ENCODE measurements at places on chromosomes 3 and 15. TPM values are rescaled to one million over a fixed set of nuclear protein-coding genes. Genes with fewer than 3 reads are reported as not detected.

The SLC6A1 gene
- total RNA-seq, result 23.7 TPM

The PRTG gene
- total RNA-seq, result 34.4 TPM

The MUC20 gene
- total RNA-seq, result 15.7 TPM

The AGBL1 gene
- total RNA-seq, result 3.7 TPM

The PRKCD gene
- 5.9 TPM for total RNA-seq

The SERPINI1 gene
- 23.4 TPM for total RNA-seq

The KCNMB2 gene
- total RNA-seq, result 7.8 TPM

The SCN11A gene
- total RNA-seq, result 1.4 TPM

The NTRK3 gene
- 14.6 TPM for total RNA-seq

The ROPN1 gene
- not detected for total RNA-seq

The IGF1R gene
- total RNA-seq, result 201 TPM

The ANKRD63 gene
- not detected for total RNA-seq

The CCDC39 gene
- 0.66 TPM for total RNA-seq

The TEX55 gene
- not detected for total RNA-seq

The VPS39 gene
- 80.4 TPM for total RNA-seq

The HDC gene
- total RNA-seq, result 3.8 TPM

The AAGAB gene
- 32.9 TPM for total RNA-seq

The GHSR gene
- not detected for total RNA-seq

The CDCP1 gene
- 2.2 TPM for total RNA-seq

The ARRDC4 gene
- total RNA-seq, result 14.1 TPM

The RCCD1 gene
- total RNA-seq, result 20.5 TPM

The NMNAT3 gene
- 21.2 TPM for total RNA-seq

The CEP63 gene
- total RNA-seq, result 43.2 TPM

The APBA2 gene
- 49.4 TPM for total RNA-seq

The IL17RE gene
- total RNA-seq, result 0.71 TPM

The ALPK3 gene
- 11.1 TPM for total RNA-seq

The ACKR2 gene
- total RNA-seq, result 1.1 TPM

The HHATL gene
- total RNA-seq, result 9.6 TPM

The ABI3BP gene
- total RNA-seq, result 146 TPM

The GPR15 gene
- not detected for total RNA-seq

The STRIT1 gene
- not detected for total RNA-seq

The IL17RB gene
- total RNA-seq, result 8.7 TPM

The TMEM87A gene
- 90.9 TPM for total RNA-seq

The REC114 gene
- total RNA-seq, result not detected

The PRRT3 gene
- total RNA-seq, result 2.9 TPM

The FOXB1 gene
- not detected for total RNA-seq

The ZNF660 gene
- 21.2 TPM for total RNA-seq

The THBS1 gene
- total RNA-seq, result 177 TPM

The XCR1 gene
- not detected for total RNA-seq

The CD200R1 gene
- total RNA-seq, result 2.0 TPM

The GDPGP1 gene
- total RNA-seq, result 15.3 TPM

The ADAMTSL3 gene
- 44.9 TPM for total RNA-seq

The HACD3 gene
- 124 TPM for total RNA-seq

The GP9 gene
- total RNA-seq, result 1.2 TPM

Data from camera-type eye (tissue), 1 donor.